NCI-H510A (cell line): ENCODE measurements at places on chromosomes 3 and 15.

- DNase-seq: no peak
These were observed 3.9 kb upstream of the CXCR6 start for GRCh38 chr3:45939341-45939771.

DNA sequence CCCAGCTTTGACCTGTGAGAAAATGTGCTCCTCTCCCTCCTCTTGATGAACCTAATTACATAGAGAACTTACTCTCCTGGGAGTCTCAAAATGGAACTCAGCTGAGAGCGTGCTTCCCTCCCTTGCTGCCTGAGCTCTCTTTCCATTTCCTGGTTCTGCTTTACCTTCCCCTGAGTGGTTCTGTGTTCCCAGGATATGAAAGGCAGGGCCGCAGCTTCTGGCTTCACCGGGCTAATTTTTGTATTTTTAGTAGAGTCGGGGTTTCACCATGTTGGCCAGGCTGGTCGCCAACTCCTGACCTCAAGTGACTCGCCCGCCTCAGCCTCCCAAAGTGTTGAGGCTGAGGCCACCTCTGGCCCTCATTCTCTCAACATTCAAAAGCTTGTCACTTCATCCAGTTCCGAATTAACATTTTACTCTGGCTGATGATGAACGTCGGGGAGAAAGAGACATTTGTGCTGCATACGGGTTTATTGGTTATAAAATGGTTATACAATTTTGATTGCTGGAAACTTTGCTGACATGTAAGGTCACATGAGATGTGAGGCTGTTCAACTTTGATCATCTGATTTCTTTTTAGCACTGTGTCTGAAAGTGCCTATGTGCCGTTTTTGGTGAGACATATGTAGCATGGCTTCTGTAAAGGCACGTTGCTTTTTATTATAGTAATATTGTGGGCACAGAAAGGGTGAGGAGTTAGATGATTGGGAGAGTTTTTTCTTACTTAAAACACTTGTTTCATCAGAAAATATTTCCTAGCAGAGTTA, 6.6 kb downstream of the PLS1 start:
- no peak for DNase-seq

- no peak for DNase-seq
These were observed 41.0 kb downstream of the MBNL1 start for GRCh38 chr3:152309535-152310307.

DNA sequence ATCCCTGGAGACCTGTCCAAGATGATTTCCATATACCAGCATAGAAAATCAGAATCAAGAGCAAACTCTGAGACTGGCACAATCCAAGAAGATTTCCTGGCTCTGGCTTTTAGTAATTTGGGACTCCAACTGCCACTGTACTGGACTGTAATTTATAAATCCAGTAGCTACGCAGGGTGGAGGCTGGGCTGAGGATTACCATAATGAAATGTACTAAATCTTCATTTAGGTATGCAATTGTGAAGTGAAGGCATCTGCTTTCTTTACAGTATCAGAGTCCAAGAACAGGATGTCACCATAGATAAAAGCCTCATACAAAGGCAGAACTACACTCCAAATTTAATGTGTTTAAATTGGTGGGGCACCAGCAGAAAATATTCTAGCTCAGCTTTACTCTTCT, 46.5 kb downstream of the TMEM39A start:
- no peak for DNase-seq

DNA sequence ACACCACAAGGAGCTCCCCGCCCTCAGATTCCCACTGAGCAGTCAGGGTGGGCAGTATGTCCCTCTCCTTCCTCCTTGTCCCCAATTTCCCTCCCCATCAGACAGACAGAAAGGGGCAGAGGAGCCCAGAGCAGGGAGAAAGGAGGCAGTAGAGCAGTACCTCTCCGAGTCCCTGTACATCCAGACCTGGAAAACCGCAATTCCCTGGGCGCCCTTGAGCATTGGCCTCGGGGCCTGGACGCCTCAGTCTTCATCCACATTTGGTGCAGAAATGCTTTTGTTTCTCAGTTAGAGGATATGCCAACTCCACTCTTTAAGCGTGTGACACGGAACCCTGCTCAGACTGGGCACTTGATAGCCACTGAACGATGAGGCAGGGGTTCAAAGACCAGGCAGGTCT, 5.9 kb downstream of the ISG20 start:
- no peak for DNase-seq

GRCh38 chr3:82736696-82737277, 975.3 kb upstream of the GBE1 start:
- DNase-seq: no peak
